ENCODE measurements at places on chromosomes 2 and 18.

DNA sequence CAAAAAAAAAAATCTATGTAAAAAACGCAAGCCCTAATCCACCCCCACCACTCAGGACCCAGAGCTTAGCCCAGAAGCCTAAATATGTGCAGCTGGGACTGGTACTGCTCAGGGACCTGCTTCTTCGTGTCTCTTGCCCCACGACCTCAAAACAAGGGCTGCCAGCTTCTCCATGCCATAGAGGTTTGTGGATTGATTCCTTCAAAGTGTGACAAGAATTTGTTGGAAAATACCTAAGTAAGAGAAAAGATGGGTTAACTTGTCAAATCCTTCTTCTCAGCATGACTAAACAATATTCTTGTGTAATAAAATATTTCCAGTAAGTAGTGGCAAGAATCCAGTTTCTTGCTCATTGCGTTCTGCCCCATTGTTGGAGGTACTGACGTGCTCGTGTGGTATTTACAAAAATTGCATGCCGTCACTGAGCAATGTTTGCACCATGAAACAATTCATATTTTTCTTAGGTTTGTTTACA, 825 bp upstream of the SCYGR1 start:
- DNase-seq = no peak

- no peak for DNase-seq
Measured at GRCh38 chr2:190367091-190367490, 23.7 kb downstream of the INPP1 start.

DNA sequence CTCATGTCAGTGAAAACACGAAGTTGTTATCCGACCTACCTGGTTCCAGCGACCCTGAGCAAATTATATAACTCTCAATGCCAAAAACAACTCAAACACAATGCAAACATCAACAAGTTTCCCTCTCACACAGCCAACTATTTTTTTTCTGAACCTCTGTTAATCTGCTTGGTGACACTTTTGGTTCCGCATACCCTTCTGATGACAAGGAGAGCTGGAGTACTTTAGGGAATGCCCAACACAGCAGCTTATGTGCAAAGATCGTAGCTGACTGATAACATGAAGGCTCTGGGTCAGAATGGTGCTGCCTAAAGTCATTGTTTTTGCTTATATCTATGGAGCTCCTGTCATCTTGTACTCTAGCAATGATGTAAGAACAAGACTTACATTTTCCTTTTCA, 72.7 kb upstream of the CCDC68 start:
- no peak for DNase-seq

DNA sequence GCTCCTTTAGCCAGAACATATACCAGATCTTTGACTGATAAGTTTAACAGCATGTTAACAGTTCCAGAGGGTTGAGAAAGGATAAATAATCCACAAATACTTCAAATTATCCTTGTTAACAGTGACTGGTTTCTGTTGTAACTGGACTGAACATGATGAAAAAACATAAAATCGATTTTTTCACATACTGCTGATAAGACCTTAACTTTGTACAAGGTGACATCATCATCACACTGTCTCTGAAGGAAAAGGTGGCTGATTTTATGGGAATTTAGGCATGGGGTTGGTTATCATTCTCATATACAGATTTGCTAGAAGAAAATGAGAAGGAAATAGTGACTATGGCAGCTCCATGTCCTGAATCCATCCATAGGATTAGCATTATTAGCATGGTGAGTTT, 36.1 kb downstream of the OTX1 start:
- DNase-seq = no peak

GRCh38 chr2:175097297-175097696, 70.7 kb downstream of the ATF2 start:
- no peak for DNase-seq

DNA sequence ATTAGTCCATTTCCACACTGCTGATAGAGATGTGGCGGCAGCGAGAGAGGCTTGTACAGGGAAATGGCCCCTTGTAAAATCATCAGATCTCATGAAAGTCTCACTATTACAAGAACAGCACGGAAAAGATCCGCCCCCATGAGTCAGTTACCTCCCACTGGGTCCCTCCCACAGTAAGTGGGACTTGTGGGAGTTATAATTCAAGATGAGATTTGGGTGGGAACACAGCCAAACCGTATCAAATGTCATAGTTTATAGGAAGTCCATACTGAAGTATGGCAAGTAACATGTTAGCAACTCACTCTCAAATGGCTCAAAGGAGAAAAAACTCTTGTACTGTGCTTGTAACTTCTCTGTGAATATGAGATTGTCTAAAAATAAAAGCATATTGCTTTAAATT, 56.1 kb downstream of the FARP2 start:
- DNase-seq = peak; percentile 26

All from forelimb muscle (tissue), 1 donor.